H7 (cell line): ENCODE measurements at places on chromosomes 5 and 9.

- DNase-seq = no peak
Observed at GRCh38 chr5:112434641-112435040, 15.6 kb upstream of the EPB41L4A start.

GRCh38 chr9:116163293-116164055 is 9.9 kb downstream of the PAPPA start:
- DNase-seq = no peak

DNA sequence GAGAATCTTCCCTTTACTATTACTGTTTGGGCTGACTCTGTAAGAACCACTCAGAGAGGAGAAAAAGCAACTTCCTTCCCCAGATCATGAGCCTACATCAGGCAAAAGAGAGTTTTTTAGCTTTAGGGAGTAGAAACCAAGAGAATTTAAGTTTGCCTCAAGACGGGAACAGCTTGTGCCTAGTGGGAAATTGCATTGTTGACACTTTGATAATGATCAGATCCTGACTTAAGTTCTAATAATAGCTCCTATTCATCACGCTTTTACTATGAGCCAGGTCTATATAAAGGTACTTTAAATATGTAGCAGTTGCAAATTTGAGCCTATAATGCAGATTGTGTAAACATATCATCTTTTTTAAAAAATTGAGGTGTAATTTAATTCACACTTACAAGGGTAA is 298.2 kb downstream of the MAN2A1 start:
- no peak for DNase-seq

GRCh38 chr9:70120834-70121510 is 77.3 kb downstream of the MAMDC2 start:
- no peak for DNase-seq

- DNase-seq = no peak
Observed at GRCh38 chr5:142767178-142767577, 3.0 kb upstream of the ARHGAP26 start.

DNA sequence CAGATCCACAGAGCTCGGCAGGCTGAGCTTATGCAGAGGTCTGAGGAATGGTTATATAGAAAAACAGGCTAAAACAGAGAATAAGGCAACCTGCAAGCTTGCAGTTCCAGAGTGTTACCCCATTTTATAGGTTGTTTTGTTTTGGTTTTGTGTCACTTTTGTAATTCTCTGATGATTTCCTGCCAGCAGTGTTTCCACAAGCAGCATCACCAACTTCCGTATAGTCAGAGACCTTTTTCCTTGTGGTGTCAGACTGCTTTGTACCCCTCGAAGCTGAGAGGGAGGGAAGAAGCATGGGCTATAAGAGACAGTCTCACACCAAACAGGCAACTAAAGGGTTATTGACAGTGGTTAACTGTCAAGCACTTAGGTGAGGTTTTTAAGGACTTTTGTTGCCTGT is 61.8 kb downstream of the TLE4 start:
- DNase-seq = no peak

GRCh38 chr9:75869236-75869635 is 21.2 kb upstream of the PCSK5 start:
- no peak for DNase-seq

- no peak for DNase-seq
Observed at GRCh38 chr9:133331641-133332380, 4.2 kb downstream of the SURF6 start.

- no peak for DNase-seq
Observed at GRCh38 chr9:87310827-87311523, 186.7 kb upstream of the DAPK1 start.

GRCh38 chr5:150561192-150561512 is 53.2 kb downstream of the NDST1 start:
- no peak for DNase-seq

DNA sequence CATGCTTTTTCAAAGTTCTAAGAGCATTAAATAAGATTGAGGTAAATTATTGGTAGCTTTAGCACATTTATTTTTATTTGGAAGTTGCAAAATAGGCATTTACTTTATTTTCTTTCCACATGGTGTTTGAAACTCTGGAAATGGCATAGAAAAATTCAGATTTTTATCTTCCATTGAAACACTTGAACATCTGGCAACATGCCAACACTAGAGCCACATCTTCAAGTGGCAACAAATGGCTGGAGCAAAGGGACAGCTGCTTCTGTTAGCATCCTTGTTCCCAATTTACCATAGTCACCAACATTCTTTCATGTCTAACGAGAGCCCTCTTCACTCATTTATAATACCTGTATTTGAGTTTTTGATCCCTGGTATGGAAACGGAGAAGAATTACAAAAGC is 539.9 kb downstream of the ZNF608 start:
- DNase-seq = no peak

DNA sequence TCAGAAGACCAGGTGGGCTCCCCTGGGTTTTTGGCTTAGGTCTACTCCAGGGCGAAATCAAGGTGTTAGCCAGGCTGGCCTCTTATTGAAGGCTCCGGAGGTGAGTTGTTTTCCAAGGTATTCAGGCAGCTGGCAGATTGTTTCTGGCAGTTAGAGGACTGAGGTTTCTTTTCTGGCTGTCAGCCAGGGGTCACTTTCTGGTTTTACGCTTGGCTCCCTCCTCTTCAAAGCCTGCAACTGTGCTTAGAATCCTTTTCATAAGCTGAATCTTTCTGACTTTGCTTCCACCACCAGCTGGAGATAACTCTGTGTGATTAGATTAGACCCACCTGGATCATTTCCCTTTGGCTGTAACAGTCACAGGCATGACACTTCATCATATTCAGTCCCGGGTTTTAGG is 24.6 kb downstream of the RFK start:
- DNase-seq = no peak

- peak; percentile 44 for DNase-seq
Observed at GRCh38 chr9:100098046-100098886, 534 bp downstream of the ERP44 start.

GRCh38 chr9:36092509-36093215 is 43.9 kb upstream of the GLIPR2 start:
- no peak for DNase-seq

GRCh38 chr5:146105477-146105876 is at the start of gene PLAC8L1:
PLAC8L1 (minus strand) TSS chr5:146105577; CDS start chr5:146104311, 1,266 bp downstream.
- no peak for DNase-seq

GRCh38 chr9:93786204-93786603 is 169.0 kb downstream of the BARX1 start:
- no peak for DNase-seq

DNA sequence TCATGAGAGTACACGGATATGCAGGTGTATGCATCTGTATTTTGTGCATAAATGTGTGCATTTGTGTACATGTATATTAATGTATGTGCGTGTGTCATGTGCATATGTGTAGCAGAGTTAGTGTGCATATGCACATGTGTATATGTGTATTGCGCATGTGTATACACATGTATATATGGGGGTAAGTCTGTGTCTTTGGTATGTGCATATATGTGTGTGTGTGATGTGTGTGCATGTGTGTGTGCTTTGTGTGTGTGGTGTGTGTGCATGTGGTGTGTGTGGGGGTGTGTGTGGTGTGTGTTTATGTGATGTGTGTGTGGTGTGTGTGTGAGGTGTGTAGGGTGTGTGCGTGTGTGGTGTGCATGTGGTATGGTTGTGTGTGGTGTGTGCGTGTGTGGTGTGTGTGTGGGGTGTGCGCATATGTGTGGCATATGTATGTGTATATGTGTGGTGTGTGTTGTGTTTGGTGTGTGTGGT is 13.1 kb upstream of the CTSL start:
- no peak for DNase-seq

GRCh38 chr5:146016764-146017484 is 80.5 kb downstream of the SH3RF2 start:
- DNase-seq = no peak

- DNase-seq = no peak
Observed at GRCh38 chr5:5658226-5658625, 235.7 kb downstream of the ICE1 start.

- DNase-seq = no peak
Observed at GRCh38 chr9:11063263-11063662, 450.5 kb upstream of the PTPRD start.

DNA sequence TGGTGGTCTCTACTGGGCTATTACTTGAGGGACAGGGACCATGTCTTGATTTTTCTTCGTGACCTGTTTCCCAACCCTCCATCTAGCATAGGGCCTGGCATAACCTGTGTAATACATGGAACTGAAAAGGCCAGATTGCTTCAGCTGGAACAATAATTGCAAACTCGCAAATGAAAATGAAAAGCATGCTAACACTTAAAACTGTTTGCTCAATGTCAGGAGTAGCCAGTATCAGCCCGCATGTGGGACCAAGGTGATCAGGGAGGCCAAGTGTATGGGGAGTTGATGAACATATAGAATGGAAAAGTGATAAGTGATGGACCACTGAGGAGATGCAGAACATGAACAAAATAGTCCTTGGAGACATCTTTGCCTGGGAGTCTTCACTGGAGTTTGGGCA is 25.2 kb downstream of the GLRX start:
- no peak for DNase-seq

- DNase-seq = no peak
Observed at GRCh38 chr5:153086486-153086885, 404.0 kb upstream of the GRIA1 start.

GRCh38 chr9:127349483-127350113 is 47.4 kb upstream of the SLC2A8 start:
- DNase-seq = no peak

GRCh38 chr9:8845808-8846207 is 1046.2 kb upstream of the DMAC1 start:
- DNase-seq = no peak

DNA sequence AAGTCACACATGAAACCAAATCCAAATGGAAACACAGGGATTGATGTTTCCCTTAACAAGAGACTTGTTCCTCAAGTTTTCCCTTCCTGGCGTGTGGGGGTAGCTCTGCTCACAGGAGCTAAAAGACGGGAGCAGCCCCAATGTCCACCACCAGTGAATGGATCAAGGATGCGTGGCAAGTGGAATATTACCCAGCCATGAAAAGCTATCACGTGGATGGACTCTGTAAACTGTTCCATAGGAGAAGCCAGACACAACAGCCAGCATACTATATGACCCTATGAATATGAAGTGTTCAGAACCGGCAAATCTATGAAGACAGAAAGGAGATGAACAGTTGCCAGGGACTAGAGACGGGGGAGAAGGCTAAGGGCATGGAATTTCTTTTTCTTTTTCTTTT is 28.3 kb upstream of the RXRA start:
- no peak for DNase-seq

DNA sequence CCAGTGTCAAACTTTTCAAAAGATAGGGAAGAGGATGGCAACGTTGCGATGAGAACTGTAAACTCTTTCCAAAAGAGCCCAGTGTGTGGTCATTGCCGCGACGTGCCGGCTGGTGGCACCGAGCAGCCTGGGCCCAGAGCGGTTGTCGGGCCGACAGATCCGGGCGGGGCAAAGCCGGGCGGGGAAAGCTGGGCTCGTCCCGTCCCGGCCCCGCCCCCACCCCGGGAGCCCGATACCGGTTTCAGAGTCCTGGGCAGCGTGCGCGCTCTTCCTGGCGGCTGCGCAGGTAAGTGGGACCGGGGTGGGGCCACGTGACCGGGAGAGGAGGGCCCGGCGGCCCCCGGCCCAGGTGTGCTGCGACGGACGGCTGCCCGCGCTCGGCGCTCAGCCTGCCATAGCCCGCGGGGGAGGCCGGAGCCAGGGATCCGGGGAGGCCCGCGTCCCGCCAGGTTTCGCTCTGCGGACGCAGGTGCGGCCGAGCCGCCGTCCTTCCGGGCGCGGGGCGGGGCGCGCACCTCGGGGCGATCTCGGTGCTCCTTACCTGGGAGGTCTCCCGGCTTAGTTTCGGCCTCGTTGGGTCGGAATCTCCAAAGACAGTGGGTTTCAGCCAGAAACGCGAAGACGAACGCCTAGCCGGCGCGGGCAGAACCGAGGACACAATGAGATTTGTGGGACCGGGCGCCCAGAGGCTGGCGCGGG is at the start of gene MARVELD2:
Gene MARVELD2 (plus strand): TSS at position 232 of the 699 bp plus-strand sequence. CDS start 4,270 bp downstream, outside the sequence.
- peak; percentile 97 for DNase-seq

DNA sequence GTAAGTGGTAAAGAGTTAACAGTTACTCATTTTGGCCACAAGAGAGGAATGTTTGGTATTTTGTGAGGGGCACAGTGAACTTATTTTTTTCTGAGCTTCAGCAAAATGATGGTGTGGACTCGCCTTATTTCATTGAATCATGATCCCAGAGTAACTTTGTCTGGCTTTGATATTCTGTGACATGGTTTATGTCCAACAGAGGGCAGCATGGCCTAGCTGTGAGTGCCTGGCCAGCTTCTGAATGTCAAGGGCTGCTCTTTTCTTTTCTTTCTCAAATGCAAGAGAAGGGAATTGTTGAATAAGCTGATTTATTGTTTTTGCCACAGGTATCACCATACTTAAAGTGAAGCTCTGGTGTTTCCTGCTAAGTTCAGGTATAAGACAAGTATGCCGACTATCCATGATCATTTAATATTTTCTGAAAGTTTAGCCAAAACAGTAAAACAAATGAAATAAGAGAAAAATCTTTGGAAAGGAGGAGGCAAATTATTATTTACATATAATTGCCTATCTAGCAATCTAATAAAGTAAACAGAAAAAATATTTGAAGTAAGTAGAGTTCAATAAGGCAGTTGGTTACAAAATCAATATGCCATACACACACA is 31.7 kb downstream of the MRPL22 start:
- DNase-seq = peak; percentile 40

DNA sequence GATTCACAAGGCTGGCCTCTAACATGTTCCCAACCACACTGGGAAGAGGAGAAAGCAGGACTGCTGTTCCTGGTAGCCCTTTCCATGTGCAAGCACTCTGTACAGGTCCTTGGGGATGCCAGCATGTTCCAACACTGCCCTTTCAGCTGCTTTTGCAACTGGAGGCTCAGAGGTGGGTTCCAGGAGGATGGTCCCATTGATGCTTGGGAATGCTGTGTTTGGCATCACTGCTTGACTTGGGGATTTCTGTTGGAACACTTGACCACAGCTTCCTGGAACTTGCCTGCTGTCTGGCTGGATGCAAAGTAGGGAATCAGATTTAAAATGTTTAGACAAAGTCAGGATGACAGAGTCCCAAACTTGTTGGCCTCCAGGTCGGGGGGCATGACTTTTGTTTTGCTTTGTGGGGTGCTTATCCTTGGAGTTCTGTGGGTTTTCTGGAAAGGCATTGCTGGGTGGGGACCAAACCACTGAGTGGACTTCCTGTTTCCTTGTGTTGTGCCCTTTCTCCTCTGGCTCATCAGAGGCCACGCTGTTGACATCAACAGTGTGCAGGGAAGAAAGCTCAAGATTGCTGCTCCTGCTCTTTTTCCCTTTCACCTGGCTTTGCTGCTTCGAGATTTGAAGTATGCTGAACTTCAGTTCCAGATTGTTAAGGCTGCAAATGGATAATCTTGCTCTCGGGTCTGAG is 148.5 kb upstream of the RPS23 start:
- DNase-seq = no peak

- no peak for DNase-seq
Observed at GRCh38 chr9:95086564-95086955, 230.9 kb downstream of the FANCC start.

GRCh38 chr5:154251529-154251928 is 61.0 kb downstream of the GALNT10 start:
- no peak for DNase-seq
